ENCODE measurements at places on chromosomes 3 and 15. TPM values are rescaled to one million over a fixed set of nuclear protein-coding genes. Genes with fewer than 3 reads are reported as not detected.
A peak's percentile ranks its signal among the peaks of the same experiment; 100 is the strongest.

GRCh38 chr3:70982284-70982683, 601.2 kb downstream of the FOXP1 start:
- no peak for DNase-seq

DNA sequence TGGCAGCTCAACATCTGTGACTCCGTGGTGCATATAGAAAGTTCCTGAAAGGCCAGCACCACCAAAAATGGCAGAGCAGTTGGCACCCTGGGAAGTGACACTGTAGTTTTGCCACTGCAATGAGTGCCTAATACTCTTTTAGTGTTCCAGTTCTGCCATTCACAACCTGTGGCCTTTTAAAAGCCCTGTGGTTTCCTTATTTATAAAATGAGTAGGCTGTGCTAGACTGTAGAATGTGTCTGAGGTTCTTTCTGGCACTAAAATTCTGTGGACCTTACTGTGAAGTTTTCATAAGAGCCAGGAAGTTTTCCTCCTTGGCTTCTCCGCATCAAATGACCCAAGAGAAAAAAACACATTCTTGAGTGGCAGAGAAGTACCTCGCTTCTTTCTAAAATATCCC, 74.1 kb downstream of the MME start:
- no peak for DNase-seq

- no peak for DNase-seq
Measured at GRCh38 chr3:103308921-103309320, 874.1 kb downstream of the ZPLD1 start.

- DNase-seq = no peak
Measured at GRCh38 chr3:170307671-170308405, 49.7 kb upstream of the SKIL start.

- no peak for DNase-seq
Measured at GRCh38 chr3:98269846-98270245, 5.8 kb downstream of the OR5H6 start.

DNA sequence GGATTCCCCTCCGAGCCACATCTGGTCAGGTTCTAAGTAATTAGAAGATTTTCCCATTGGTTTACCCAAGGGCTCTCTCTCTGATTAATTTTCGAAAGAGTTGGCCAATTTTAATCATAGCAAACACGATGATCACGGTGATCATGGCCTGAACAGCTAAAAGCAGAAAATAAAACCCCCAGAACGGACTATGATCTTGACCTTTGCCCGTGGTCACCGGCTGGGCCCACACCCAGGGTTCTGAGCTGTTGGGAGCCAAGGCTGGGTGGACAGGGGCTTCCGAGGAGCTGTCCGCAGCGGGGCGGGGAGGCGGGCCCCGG, 2.6 kb downstream of the GP5 start:
- no peak for DNase-seq

Gene MAGI1
- total RNA-seq = 20.1 TPM

- no peak for DNase-seq
Measured at GRCh38 chr3:55405436-55405835, 81.7 kb downstream of the WNT5A start.

Gene RTP1
- not detected for total RNA-seq

Gene LRRIQ4
- not detected for total RNA-seq

Gene SEMA5B
- total RNA-seq = 1.3 TPM

Gene CCDC12
- 34.5 TPM for total RNA-seq

Gene GALNT15
- total RNA-seq = 0.56 TPM

- DNase-seq = no peak
Measured at GRCh38 chr3:8220291-8220690, 281.3 kb upstream of the LMCD1 start.

DNA sequence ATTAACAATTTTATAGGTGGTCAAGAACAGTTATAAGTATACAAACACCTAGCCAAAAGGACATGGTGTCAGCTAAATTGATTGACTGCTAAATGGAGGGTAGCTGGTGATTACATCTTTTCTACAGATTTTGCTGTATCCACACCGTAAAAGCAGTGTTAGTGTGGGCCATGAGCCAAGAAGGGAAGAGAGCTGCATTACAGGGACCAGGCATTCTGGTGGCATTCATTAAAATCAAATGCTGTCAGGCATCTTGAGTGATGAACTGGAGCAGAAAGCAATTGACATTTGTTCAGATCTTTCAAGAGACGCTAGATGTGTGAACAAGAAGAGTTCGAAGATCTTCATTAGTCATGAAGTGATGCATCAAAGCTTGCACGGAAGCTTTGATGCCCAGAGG, 177.9 kb downstream of the ARPP21 start:
- no peak for DNase-seq

- no peak for DNase-seq
Measured at GRCh38 chr15:80758130-80758745, 20.9 kb upstream of the CEMIP start.

Gene CDCP1
- total RNA-seq = 2.3 TPM

DNA sequence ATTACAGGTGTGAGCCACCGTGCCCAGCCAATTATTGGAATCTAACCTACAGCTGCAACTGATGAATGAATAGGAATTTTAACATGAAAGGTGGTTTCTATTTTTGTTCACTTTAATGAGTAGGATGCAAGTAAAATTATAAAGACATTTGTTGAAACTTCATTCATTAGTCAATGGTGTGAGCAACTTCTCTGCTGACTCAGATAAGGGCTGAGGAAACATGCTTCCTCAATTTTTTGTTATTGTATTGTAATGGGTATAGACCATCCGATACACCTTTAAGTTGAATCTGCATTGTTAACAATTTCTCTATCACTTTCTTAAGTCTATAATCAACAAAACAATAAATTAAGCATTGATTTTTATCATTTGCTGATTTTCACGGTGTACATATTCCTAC, 127.8 kb downstream of the STAG1 start:
- no peak for DNase-seq

DNA sequence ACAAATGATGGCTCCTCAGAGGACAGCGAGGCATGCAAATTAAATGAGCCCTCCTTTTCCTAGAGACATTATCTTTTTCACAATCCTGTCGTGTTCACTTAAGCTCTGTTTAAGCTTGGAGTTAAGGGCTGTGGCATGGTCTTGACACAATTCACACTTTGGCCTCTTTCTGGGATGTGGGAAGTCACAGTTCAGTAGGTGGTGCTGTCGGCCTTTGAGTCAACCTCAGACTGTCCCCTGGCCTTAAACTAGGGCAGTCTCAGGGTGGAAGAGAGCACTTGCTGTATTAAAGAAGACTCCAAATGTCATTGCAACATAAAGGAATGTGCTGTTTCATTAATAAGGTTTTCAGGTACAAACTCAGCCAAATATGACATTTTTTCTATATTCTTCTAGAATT, 351.0 kb downstream of the MCTP2 start:
- peak; percentile 42 for DNase-seq

DNA sequence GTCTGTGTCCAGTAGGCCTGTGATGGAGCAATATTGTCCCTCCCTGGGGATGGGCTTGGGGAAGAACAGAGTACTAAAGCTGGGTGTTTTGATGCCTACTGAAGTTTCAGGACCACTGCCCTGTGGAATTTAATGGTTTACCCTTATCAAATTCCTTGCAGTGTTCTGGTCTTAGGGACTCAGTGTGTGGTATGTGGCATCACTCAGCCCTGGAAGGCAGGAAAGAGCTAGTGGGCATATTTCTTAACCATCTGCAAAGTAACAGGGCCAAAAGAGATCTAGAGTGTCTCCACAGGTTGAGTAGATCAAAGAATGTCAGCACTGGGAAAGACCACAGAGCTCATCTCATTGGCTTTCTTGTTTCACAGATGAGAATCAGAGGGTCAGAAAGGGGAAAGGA, 11.8 kb upstream of the SCN10A start:
- DNase-seq = no peak

- no peak for DNase-seq
Measured at GRCh38 chr3:71512544-71512943, 71.0 kb downstream of the FOXP1 start.

Gene KBTBD13
- not detected for total RNA-seq

DNA sequence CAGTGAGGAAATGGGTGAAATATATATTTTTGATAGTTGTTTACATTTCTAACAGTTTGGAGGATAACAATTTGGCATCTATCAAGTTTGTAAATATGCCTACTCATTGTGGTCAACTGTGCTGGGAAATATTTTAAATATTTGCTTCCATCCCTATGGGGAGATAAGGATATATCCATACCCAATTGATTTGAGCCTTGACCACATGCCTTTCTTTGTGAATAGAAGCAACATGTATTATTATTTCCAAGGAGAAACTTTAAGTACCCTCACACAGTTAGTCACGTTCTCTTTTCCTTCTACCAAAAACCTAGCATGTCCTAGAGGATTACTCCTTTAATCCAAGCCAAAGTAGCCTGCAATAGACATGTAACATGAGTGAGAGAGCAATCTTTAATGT, 245.4 kb upstream of the CBLB start:
- DNase-seq = no peak

- DNase-seq = no peak
Measured at GRCh38 chr3:124281453-124282316, 289.8 kb upstream of the ROPN1 start.

Gene ZNF502
- total RNA-seq = not detected

GRCh38 chr3:184619787-184620430, 58.3 kb downstream of the EPHB3 start:
- DNase-seq = no peak

Gene EXOSC7
- total RNA-seq = 39.8 TPM

GRCh38 chr15:36160351-36160750, 419.1 kb upstream of the CDIN1 start:
- no peak for DNase-seq

DNA sequence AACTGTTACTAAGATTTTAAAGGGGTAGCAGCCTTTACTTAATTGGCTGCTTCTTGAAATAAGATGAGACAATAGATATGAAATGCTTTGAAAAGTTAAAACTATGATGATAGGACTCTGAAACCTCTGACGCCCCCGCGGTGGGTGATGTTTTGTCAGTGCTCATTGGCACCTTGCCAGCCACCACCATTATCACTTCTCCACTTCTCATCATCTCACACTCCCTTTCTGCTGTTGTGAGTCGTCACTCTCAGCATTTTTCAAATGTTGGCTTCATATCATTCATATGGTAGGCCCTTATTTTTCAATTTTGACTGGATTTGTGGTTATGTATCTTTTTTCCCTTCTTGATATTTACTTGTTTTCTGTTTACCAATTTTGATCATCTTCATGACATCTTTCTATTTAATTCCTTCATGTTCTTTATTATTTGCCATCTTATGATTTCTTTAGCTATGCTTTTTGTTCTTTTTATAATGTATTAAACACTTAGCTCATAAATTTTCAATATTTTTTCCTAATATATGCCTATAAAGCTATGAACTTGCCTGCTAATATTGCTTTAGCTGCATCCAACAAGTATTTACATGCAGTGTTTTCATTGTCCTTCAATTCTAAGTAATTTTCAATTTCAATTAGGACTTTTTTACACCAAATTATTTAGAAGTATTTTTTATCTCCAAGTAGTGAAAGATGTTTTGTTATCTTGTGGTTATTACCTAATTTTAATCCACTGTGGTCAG, 30.3 kb upstream of the SKOR1 start:
- DNase-seq = peak; percentile 73

- no peak for DNase-seq
Measured at GRCh38 chr3:13025090-13025489, 48.1 kb downstream of the IQSEC1 start.

Gene AGBL1
- total RNA-seq = not detected

DNA sequence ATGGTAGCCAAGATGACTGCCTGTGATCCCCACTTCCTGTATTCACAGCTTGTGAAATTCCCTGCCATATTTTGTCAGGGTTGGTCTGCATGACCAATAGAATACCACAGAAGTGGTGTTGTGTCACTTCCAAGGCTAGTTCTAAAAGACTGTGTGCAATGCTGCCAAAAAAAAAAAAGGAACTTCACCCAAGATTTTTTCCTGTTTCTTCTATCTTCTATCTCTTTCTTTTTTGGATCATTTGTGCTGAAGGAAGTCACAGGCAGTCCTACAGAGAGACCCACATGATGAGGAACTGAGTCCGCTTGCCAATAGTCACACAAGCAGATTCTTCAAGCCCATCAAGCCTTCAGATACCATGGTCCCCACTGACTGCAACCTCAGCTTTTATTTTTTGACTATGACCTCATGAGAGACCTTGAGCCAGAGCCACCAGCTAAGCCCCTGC, 18.1 kb upstream of the RAF1 start:
- DNase-seq = no peak

Gene ATP8B4
- total RNA-seq = not detected

Gene EOMES
- total RNA-seq = not detected

DNA sequence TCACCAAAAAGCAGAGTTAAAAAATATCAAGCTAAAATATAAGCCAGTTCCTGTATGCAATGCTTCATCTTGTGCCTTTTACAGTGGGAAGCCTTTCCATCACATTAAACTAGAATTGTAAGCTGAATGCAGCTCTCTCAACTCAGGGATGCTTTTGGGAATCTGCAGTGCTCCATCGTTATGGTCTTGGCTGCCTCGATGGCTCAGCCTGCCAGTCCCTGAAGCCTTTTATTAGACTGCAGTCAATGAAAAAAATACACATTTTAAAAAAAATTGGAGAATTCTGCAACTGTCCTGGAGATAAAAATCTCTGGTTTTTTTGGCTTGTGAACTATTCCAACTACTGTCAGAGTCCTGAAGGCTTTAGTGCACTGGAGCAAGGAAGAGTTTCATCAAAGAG, 53.0 kb downstream of the FRMD4B start:
- no peak for DNase-seq

Gene ZIC1
- 89.9 TPM for total RNA-seq

- no peak for DNase-seq
Measured at GRCh38 chr3:133112666-133113065, 74.5 kb downstream of the TMEM108 start.

DNA sequence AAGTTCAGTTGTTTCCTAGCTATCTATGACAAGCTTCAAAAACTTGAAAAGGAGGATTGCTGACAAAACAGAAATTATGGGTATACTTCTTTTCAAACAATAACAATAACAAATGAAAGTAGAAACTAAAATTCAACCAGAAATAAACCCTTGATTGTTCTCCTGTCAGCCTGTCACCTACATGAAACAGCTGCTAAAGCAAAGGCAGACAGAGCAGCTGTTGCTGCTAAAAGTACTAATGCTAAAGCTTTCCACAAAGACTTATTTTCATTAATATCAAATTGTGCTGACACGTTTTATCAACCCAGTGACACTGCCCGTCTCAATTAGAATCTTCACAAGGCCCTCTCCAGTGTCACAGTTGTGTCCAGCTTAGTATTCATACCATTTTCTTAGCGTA, 533.2 kb upstream of the GBE1 start:
- no peak for DNase-seq

Gene AP3B2
- total RNA-seq = not detected

DNA sequence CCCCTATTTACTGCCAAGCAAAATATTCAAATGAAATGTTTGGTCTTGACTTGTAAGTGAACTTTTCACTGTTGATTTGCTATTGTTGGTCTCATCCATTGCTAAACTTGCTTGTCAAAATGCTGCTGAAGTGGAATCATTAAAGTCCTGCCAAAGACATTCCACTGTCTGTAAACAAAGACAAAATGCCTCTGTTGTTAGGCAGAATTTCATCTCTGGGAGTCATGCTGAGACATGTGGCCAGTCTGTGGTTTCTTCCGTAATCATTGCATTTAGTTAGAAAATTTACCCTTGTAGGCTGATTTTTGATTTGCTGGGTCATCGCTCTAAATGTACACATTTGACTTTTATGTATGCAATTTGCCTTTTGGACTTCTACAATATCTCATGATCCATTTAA, 577.7 kb downstream of the MECOM start:
- no peak for DNase-seq

GRCh38 chr3:184679056-184679816, 32.6 kb downstream of the MAGEF1 start:
- DNase-seq = peak; percentile 90

Data from osteocyte (in vitro differentiated cells).